ENCODE measurements at places on chromosomes 2 and 18. TPM values are rescaled to one million over a fixed set of nuclear protein-coding genes. Genes with fewer than 3 reads are reported as not detected.

TSPYL6 gene
- total RNA-seq = not detected

DNA sequence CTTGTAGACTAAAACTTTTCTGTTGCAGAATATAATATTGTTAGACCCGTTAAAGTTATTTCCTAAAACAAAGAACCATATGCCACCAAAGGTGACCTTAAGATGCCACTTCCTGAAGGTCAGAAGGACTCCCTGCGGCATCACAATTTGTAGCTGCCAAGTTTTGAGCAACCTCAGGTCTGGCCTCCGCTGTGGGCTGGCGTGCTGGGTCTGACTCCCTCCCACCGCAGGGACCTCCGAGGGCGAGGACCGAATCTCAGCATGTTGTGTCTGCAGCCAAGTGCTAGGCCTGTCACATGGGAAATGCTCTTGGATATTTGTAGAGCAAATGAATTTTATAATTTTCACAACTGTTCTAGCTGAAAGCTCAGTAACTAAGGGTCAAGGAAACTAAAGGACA is 285.9 kb downstream of the NDUFA10 start:
- H3K27ac ChIP-seq = no peak overlapping the region
- DNase-seq = no peak
- H3K36me3 ChIP-seq = no peaks in the 10 kb centered on the region
- no peak overlapping the region for H3K4me3 ChIP-seq
- no peaks in the 10 kb centered on the region for H3K27me3 ChIP-seq

GRCh38 chr2:129191530-129191929 is 787.9 kb upstream of the RAB6C start:
- no peak overlapping the region for H3K27ac ChIP-seq
- no peaks in the 10 kb centered on the region for H3K36me3 ChIP-seq
- H3K4me3 ChIP-seq = no peak overlapping the region
- no peaks in the 10 kb centered on the region for H3K4me1 ChIP-seq
- DNase-seq = no peak

GRCh38 chr2:65292461-65293011 is 64.9 kb downstream of the ACTR2 start:
- no peaks in the 10 kb centered on the region for H3K36me3 ChIP-seq
- H3K27me3 ChIP-seq = no peaks in the 10 kb centered on the region
- H3K4me1 ChIP-seq = peaks cover 12% of the 10 kb centered on the region
- H3K27ac ChIP-seq = no peak overlapping the region

DNA sequence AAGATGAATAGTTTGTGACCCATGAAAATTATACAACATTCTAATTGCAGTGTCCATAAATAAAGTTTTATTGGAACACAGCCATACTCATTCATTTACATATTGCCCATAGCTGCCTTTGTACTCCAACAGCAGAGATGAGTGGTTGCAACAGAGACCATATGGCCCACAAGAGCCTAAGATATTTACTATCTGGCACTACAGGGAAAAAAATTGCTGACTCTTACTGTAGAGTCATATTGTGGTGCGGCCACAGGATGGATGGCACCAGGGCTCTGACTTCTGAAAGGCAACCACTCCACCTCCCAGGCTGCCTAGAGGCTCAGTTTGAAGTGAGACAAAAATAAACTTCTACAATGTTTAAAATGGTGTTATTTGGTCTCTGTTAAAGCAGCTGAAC is 404.0 kb upstream of the ATP5MC3 start:
- DNase-seq = no peak
- H3K27me3 ChIP-seq = no peaks in the 10 kb centered on the region
- no peaks in the 10 kb centered on the region for H3K4me1 ChIP-seq
- H3K36me3 ChIP-seq = no peaks in the 10 kb centered on the region
- H3K4me3 ChIP-seq = no peak overlapping the region
- no peak overlapping the region for H3K27ac ChIP-seq

All from esophagus muscularis mucosa (tissue), 4 donors.